Right kidney (tissue), 9 donors: ENCODE measurements at places on chromosomes 5 and 9.

- DNase-seq: no peak
These were observed 26.9 kb downstream of the PRLR start for GRCh38 chr5:35203403-35203802.

- no peak for DNase-seq
These were observed 50.7 kb downstream of the ATG10 start for GRCh38 chr5:82022499-82022898.

GRCh38 chr9:121827251-121827967 lies 176.0 kb downstream of the DAB2IP start:
- no peak for DNase-seq

DNA sequence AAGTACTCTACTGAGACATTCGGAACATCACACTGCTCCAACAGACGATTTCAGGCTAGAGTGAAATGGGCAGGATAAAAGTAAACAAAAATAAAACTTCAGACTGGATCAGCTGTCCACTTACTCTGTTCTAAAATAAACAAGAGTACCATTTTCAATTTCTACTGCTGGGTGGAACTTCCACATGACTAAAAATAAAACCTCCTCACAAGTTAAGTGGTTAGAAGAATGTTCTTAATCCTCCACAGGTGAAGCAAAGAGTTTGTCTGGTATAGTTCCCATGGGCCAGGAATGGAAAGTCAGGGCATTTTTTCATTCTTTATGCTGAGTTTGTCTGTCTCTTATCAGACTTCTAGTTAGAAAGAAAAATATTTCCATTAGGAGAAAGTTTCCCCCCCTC lies 15.7 kb downstream of the NUDT12 start:
- no peak for DNase-seq

- no peak for DNase-seq
These were observed 8.1 kb downstream of the SPINK14 start for GRCh38 chr5:148176480-148176879.
